Panc1 (cell line): ENCODE measurements at places on chromosomes 7 and 10.
A peak's percentile ranks its signal among the peaks of the same experiment; 100 is the strongest.

GRCh38 chr7:152462995-152463708 lies 27.3 kb upstream of the KMT2C start:
- DNase-seq = no peak

GRCh38 chr10:24617771-24618396 lies 105.8 kb downstream of the ARHGAP21 start:
- DNase-seq = peak; percentile 24

DNA sequence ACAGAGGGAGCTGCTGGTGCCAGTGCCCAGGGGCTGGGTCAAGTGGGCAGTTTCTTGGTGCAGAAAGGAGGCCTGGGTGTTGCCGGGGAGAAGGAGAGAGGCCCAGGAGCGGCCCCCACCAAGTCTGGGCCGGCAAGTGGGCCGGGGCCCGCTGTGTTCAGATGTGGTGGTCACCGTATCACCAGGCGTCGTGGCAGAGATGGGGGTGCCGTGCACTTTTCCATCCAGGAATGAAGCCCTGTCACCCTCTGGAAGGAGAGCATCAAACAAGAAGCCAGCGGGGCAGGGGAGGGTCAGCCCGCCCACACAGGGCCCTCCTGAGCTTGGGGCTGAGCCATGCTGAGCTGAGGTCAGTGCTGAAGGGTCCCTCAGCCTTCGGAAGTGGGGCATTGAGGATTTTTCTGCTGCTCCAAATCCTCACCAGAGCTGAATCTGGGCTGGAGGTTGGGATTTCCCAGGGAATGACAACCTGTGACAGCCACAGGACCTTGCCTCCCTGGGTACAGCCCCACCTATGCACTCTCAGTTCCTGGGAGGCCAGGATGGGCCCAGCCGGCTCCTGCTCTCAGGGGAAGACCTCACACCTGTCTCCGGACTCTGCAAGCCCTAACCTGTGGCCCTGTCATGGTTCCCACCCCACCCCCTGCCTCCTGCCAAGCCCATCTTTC lies 27.9 kb upstream of the INPP5A start:
- no peak for DNase-seq

- no peak for DNase-seq
Measured at GRCh38 chr10:61825001-61825400, 76.5 kb upstream of the ARID5B start.

GRCh38 chr10:102769375-102770107 lies 25.8 kb downstream of the WBP1L start:
- peak; percentile 92 for DNase-seq

- no peak for DNase-seq
Measured at GRCh38 chr10:64156166-64156565, 635.0 kb downstream of the REEP3 start.

DNA sequence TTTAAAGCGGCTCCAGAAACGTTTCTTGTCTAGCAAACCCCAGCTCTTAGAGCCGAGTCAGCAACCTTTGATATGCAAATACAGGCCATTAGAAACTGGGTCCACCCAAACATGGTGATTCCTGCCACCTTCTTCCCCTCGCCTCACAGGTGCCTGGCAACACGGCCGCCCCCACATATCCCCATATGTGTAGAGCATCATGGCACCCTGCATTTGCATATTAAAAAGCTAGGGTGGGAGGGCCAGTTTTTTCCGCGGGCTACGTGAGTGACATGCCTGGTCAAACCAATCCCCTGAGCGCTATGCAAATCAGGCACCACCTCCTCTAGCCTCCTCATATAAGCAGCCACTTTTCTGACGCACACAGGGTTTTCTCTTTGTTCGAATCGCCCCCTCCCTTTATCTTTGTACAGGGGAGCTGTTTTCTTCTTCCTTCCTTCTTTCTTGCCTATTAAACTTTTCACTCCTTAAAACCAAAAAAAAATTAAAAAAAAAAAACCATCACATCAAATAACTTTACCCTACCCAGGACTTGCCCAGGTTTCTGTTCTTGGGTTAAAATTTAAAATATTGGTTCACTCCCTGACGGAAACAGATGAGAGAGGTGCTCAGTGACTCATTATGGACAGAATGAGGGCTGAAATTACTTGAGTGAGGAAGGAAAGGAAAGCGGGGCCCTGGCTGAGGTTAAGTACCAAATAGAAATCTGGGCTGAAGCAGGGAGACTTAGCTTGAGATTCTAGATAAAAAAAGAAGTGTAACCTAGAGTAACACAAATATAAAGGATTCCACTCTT lies 59.8 kb downstream of the COA1 start:
- no peak for DNase-seq

DNA sequence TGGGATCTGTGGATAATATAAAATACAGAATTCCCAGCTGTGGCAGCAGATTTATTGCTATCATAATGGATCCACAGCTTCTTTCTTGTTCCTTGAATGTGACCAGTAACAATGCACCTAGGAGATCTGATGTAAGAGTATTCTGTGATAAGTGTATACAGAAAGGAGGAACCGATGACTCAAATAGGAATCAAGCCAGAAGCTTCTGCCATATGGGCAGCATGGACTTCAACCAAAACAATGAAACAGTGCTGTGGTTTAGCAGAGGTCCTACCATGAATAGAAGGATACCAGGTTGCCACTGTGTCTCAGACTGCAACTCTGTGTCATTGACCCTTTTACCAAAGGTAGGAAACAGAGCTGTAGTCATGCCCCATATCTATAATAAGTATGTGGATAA lies 81.8 kb downstream of the PTPRZ1 start:
- DNase-seq = no peak

DNA sequence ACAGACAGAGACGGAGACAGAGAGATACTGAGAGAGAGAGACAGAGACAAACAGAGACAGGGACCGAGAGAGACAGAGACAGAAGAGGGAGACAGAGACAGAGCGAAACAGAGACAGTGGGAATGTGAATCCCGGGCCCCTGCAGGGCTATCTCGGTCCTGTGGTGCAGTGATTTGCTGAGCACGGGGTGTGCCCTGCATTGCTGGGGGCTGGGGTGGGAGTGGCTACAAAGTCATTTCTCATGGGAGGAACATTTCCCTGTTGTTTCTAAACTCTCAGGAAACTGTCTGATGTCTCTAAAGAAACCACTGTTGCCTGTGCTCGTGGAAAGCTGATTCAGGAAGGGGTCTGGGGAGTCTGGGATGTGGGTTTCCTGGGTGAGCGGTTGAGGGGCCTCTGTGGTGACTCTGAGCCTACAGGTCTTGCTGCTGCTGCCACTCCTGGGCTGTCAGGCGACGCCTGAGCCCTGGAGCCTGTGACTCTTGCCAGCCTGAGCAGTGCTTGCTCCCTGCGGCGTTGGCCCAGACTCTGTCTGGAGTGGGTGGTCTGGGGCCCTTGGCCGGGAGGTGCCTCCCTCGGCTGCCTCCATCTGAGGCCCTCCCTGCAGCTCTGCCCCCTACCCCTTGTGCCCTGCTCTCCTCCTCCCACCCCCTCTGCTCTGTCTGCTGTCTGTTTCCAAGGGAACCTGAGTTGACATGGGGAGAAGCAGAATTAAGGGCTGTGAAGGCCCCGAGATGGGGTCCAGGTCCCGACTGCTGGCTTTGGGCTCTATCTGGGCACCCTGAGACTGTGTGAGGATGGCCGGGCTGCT lies 292.0 kb downstream of the WDR37 start:
- no peak for DNase-seq
